ENCODE measurements at places on chromosomes 3 and 15.

DNA sequence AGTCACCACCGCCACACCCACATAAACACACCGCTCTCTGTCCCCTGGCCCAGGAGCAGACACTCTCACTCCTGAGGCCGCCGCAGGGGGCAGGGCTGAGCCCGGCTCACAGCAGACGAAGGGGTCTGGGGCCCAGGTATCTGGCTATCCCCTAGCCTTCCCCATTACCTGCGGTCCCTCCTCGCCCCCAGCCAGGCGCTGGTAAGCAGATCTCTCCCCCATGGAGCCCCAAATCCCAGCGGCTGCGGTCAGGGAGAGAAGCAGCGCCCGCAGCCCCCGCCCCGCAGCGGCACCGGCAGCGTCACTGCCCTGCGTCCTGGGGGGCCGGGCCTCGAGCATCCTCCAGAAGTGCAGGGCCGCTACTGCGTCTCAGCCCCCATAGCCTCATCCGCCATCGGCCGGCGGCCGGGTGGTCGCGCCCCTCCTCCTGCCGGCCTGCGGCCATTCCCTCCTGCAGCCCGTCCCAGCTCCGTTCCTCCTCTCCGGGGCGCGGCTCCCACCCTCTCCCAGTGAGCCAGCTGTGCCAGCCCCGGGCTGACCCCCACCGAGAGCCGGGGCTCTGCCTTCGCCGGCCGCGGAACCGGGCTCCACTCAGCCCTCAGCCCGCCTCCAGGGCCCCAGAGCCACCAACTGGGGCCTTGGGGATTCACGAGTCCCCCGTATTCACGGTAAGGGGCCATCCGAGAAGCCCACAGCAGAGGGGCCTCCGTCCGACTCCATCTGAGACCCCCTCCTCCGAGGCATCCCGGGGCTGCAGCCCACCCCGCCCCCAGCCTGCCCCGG is 13.1 kb downstream of the TNK2 start:
- DNase-seq, result peak; percentile 33

DNA sequence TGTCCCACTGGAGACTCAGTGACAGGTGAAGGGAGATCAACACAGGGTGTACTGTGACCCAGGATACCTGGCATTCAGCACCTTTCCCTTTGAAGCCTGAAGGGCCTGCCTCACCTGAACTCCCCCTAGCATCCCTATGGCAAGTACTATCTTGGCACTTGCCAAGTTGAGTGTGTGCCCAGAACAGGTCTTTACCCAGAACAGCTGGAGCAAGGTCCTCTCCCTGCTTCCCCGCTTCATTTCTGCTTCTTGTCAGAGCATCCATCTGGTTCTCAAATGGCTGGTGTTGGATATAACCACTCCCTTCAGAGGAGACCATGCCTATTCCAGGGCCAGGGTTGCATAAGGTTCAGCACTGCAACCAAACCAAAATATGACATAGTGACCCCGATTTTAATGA is 73.0 kb downstream of the FAM43A start:
- DNase-seq, result no peak

GRCh38 chr3:12707449-12707848 is 43.5 kb upstream of the RAF1 start:
- DNase-seq, result no peak

- DNase-seq, result no peak
Observed at GRCh38 chr3:174938102-174938501, 79.0 kb downstream of the NAALADL2 start.

- no peak for DNase-seq
Observed at GRCh38 chr15:98412852-98413251, 235.5 kb upstream of the IGF1R start.
